ENCODE measurements at places on chromosomes 3 and 15.

DNA sequence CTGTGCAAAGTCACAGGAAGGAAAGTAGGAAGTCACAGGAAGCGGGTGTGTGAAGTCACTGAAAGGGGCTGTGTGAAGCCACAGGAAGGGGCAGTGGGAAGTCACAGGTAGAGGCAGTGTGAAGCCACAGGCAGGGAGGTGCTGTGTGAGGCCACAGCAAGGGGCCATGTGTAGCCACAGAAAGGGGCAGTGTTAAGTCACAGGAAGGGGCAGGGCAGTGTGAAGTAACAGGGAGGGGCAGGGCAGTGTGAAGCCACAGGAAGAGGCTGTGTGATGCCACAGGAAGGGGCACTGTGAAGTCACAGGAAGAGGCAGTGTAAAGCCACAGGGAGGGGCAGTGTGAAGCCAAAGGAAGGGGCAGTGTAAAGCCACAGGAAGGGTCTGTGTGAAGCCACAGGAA, 36.5 kb downstream of the GASK1A start:
- DNase-seq: no peak

DNA sequence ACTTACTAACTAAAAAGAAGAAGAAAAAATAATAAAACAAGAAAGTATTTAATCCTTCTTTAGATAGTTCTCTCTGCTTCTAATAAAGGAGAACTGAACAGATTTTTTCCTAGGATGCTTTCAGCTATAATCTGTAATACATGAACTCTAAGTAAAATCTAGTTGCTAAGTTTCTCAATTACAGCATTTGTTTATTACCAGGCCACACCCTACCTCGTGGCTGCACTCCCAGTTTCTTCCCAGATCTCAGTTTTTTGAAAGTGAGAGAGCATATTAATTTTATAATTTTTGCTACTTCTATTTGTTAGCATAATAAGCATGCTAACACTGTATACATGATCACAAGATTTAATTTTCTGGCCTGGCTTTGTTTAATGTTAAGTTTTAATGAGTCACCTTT, 258.3 kb downstream of the IL5RA start:
- no peak for DNase-seq

DNA sequence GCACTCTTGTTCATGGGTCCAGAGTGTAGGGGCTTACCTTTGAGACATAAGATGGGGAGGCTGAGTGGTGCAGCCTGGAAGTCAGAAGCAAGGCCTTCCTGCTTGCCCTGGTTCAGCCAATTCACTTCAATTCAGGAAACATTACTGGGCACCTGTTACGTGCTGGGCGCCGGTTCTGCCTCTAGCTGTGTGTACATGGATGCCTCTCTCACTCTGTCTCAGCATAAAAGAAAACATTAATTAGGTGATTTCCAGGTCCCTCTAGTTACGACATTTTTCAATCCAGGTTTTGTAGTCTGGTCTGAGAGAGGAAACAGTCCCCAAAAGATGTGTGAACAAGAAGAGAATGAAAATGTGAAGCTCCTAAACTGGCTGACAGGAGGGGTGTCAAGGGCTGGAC, 1.2 kb downstream of the RTP1 start:
- DNase-seq: no peak

- DNase-seq: no peak
Observed at GRCh38 chr3:147049821-147050220, 356.5 kb downstream of the ZIC4 start.

GRCh38 chr15:63630036-63630751, 33.0 kb downstream of the FBXL22 start:
- no peak for DNase-seq

DNA sequence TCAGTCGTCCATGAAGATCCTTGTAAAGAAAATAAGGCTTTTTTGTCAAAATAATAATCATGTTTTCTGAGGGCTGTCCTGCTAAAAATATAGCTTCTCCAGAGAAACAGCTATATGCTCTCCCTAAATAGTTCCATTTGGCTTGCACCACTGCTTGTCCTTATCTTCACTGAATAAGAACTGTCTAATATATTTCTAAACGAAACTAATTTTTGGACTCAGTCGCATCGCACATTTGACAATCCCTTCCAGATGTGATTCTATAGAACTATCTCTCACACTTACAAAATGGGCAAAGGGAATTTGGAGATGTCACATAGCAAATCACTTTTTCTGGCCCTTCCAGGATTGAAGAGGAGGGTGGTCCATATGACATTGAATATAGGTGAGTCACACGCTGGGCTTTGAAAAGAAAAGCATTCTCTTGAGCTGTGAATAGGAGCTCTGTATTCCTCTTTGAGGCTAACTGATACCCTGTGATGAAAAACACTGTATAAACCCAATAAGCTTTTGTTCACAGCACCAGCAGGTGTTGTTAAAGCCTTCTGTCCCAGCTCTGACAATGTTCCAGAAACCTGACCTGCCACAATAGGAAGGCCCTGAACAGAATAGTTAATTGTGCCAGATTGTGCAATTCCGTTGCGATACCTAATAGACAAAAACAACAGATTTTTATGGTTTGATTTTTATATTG, 1144.2 kb downstream of the ROBO2 start:
- DNase-seq: no peak

GRCh38 chr3:21839592-21839991, 88.6 kb upstream of the ZNF385D start:
- DNase-seq: peak; percentile 77

DNA sequence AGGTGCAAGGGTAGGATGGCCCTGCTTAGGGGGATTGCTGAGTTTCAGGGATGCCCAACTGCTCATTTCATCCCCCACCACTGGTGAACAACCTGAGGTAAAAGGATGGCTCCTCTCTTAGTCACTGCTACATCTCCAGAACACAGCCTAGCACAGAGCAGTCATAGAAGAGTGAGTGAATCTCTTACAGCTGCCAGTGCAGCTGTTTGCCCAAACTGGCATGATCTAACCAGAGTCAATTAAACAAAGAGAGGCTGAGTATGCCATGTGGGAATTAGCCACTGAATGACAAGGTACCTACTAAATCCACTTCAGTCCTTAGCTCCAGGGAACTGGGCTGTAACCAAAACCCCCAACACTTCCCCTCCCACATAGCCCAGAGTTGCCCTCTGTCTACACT, 6.8 kb upstream of the NCKIPSD start:
- DNase-seq: no peak

- DNase-seq: no peak
Observed at GRCh38 chr3:136350557-136350956, 100.4 kb downstream of the PCCB start.

DNA sequence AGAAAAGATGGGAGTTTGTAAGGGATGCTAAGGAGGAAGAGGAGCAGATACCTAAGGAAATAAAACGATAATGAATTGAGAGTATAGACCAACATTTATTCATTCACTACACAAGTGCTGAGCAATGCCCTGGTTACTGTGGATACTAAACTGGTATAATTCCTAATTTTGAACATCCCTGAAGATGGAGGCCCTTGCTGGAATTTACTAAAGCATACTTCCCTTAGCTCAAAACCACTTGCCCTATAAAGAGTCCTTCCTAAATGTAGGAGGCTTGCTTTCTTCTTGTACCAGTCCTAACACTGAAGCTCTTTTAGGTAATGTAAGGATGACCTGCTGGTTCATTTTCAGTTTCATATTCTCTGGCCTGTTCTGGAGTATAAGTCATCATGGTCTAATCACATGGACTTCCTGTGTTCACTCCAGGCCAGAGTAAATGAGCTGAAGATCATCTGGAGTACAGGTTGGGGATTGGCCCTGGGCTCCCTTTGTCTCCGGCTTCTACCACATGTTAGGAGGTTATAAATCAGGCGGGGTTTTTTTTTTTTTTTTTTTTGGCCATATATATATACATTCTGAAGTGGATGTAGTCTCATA, 40.1 kb upstream of the MTMR10 start:
- DNase-seq: no peak

DNA sequence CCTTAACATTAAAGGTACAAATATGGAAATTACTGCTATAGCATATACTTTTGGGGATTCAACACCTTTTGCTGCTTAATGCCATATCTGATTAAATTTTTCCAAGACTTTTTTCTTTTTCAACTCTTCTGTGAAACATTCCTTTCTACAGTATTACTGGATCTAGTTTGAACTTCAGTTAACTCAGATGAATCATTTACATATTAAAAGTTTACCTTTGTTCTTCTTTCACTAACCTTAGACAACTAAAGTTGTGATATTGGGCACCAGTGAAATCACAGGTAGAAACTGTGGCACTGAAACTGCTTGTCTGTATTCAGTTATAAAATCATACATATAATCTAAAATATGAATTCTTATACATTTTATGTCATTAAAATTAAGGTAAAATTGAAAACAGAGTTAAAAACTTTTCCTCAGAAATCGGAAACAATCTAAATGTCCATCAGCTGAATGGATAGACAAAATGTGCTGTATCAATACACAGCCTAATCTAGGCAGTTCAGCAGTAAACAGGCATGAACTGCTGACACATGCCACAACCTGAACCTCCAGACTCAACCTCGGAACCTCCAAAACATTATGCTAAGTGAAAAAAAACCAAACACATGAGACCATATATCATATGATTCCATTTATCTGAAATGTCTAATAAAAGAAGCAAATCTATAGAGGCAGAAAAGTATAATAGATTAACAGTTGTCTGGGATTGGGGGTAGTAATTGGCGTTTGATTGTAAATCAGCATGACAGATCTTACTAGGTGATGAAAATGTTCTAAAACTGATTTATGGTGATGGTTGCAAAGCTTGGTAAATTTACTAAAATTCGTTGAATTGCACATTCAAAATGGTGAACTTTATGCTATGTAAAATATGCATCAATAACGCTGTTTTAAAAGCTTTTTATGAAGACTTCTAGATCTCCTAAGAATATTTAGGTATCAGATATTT, 50.0 kb downstream of the PPARG start:
- no peak for DNase-seq

DNA sequence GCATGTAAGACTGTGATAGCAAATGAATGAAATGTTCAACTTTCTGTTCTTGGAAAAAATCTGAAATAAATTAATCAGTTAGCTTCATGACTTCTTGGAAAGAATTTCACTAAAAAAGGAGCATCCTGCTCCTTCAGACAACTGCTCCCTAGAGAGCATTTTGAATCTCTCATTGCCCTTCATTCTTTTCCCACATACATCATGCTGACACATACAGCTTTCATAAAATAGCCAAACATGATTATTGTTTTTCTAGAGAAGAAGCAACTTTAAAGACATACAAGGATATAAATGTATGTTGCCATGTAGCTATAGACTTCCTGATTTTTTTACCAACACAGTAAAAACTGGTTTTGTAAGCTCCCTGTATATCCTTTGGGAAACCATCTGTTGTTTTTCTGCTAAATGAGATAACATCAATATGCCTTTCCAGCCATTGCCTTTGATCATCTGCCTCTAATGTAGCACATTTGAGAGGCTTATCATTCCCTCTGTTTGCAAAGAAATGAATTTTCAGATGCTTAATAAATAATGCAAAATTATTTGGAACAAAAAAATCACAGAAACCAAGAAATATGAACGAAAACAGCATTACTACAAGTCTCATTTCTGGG, 248.2 kb upstream of the GPR149 start:
- no peak for DNase-seq

GRCh38 chr15:89123181-89123525, 34.9 kb downstream of the ABHD2 start:
- no peak for DNase-seq

DNA sequence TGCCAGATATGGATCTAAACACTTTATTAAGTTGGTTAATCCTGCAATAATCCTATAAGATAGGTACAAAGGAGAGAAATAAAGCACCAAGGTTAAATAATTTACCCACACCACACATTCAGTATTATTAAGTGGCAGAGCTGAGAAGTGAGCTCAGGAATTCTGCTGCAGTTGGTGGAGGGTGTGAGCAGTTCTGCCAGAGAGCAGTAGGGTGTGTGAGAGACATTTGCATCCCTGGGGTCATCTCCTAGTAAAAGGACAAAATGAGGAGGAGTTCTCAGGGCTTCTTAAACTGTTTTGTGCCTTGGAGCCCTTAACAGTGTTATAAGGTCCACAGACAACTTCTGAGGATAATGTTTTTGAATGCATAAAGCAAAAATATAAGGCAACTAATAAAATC, 484.5 kb downstream of the TAFA4 start:
- DNase-seq: no peak

DNA sequence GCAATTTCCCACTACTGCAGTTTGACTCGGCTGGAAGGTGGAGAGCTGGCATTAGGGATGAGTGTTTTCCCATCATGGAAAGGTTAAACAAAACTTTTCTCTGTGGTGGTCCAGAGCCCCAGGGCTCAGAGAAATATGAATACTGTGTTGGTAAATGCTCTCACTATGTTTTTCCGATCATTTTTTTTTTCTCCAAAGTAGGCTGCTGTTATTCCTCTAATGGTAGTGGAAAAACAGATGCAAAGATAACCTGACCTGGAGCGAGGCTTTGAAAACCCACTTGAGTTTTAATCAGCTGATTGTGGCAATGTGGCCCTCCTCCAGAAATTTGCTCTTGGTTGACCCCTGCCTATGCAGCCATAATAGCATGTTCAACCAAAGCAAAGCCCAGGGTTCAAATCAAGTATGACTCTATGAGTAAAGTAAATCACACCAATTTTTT, 320.8 kb upstream of the CTNNB1 start:
- DNase-seq: no peak

DNA sequence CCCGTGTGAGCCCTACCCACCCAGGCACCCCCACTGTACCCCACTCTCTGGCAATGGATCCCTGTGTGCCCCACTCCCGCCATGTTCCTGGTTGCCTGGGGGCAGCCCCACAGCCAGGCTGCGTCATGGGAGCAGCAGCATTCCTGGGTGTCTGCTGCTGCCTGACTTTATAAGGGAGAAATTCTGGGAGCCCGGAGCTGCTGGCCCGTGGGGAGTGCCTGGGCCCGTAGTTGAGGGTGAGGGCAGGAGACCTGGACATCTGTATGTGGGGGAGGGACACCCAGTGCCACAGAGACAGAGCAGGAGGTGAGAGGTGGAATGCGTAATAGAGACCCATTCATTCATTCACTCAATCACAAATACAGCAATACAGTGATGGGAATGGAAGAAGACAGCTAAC, 15.1 kb downstream of the CSPG4 start:
- DNase-seq: no peak

DNA sequence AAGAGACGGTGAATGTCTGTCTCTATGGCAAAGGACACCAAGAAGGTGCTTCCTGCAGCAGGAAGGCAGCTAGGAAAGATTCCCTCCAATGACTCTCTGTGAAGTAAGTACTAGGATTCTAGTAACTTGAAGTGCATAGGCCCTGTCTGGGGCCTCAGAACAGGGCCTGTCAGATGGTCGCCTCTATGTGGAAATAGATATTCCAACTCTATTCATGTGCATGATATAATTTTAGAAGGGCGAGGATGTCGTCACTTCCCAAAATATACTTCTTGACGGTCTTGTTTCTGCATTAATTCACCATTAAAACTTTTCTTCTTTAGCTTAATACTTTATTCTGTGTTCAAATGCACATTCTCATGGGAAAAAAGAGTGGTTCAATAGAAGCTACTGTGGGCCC, 167.0 kb downstream of the TLE3 start:
- no peak for DNase-seq

DNA sequence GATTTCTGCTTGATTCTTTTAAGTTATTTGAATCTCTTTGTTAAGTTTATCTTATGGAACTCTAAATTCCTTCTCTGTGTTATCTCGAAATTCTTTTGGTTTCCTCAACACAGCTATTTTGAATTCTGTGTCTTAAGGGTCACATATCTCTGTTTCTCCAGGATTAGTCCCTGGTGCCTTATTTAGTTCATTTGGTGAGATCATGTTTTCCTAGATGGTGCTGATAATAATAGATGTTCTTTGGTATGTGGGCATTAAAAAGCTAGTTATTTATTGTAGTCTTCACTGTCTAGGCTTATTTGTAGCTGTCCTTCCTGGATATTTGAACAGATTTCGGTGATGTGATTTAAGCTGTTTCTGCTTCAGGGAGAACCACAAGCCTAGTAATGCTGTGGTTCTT, 615.6 kb upstream of the NECTIN3 start:
- DNase-seq: no peak

GRCh38 chr15:83443076-83443847, 3.9 kb upstream of the SH3GL3 start:
- DNase-seq: no peak
